SJSA1 (cell line): ENCODE measurements at places on chromosomes 3 and 15. TPM values are rescaled to one million over a fixed set of nuclear protein-coding genes. Genes with fewer than 3 reads are reported as not detected.

DNA sequence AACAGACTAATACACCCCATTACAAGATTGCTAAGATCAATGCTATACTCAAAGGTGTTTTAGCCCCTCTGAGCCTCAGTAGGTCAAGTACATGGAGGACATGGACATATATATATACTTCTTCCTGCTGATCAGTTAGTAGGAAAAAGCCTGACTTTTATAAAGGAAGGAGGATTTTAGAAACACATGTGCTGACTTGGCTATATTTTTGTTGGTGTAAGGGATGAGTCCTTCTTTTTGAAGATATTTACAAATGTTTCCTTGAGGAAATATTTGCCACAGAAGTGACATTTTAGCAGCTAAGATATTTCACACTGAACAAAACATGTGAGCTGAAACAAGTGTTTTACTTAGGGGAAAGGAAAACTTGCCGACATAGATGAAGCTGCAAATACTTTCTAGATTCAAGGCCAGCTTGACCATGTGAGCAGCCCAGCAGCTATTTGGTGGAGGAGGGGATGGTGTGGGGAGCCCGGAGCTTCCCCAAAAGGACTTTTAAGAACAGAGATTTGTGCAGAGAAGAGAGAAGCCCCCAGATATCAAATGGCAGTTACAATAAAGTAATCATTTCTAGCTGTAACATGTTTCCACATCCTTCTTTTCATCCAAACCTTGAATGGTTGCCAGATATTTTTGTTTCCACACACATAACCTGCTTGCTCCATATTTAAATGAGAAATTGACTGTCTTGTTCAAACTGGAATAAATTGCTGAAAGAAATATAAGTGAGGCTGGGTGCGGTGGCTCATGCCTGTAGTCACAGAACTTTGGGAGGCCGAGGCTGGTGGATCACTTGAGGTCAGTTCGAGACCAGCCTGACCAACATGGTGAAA, 111.7 kb upstream of the NR2F2 start:
- H3K36me3 ChIP-seq: no peaks in the 10 kb centered on the region
- no peak overlapping the region for H3K27ac ChIP-seq
- no peaks in the 10 kb centered on the region for H3K4me1 ChIP-seq
- H3K4me3 ChIP-seq: no peak overlapping the region
- no peak for DNase-seq

- H3K27ac ChIP-seq: no peak overlapping the region
- no peak overlapping the region for H3K4me3 ChIP-seq
These were observed 101.3 kb downstream of the SENP2 start for GRCh38 chr3:185687271-185687878.

DNA sequence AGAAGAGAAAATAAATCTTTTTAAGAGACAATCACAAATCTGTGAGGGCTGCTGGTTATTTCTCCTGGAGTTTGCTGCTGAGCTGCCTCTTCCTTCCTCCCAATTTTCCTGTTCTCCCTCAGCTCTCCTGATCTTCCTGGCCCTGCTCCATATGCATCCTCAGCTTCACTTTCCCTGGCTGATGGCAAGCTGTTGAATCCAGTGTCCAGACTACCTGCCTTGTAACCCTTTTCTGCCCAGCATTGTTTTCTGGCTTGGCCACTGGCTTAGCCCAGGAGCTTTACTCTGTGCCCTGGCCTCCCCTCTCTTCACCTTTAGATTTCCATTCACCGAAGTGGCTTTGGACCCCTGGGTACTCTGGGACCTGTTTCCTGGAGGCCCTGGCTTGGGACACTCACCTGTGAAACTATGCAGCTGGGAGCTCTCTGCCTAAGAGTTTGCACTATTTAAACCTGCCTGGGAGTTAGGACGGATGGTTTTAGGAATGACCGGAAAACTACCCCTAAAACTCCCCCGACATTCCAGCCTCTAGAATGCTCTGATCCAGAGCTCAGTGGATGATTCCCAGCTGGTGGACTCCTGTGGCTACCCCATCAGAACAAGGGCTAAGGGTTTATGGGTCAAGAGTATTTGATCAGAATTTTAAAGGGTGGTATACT, 90.0 kb downstream of the RBPMS2 start:
- no peaks in the 10 kb centered on the region for H3K4me1 ChIP-seq
- no peak for DNase-seq
- peaks cover 84% of the 10 kb centered on the region for H3K36me3 ChIP-seq
- no peak overlapping the region for H3K27ac ChIP-seq
- H3K27me3 ChIP-seq: no peaks in the 10 kb centered on the region
- H3K4me3 ChIP-seq: no peak overlapping the region

DNA sequence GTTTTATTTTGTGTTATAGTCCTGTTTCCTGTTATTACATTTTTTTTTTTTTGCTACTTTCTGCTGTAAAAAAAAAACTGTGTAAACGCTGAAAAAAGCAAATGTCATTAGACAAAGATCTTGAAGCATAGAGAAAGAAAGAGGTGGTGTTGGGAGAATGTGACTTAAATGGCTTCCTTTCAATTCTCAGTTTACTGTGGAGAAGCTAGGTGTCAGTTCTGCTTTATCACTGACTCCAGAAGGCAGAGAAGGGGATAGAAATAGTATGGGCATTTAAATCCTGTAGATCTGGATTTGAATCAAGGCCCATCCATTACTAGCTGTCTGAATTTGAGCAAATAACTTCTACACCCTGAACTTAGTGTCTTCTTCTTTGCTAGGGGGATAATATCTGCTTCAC, 23.0 kb downstream of the PPM1L start:
- no peak for DNase-seq
- no peak overlapping the region for H3K4me3 ChIP-seq
- no peak overlapping the region for H3K27ac ChIP-seq
- no peaks in the 10 kb centered on the region for H3K36me3 ChIP-seq
- H3K27me3 ChIP-seq: 0 out of 2 replicates have a peak, but pooled peaks cover 2% of the 10 kb centered on the region

The RPL14 gene
- 303 and 410 TPM in 2 replicates for total RNA-seq

The HYAL1 gene
- 0.18 TPM in 1 of 2 replicates, not detected in the other for total RNA-seq

The CELF6 gene
- total RNA-seq: 0.08 TPM in 1 of 2 replicates, not detected in the other

The CTXN2 gene
- not detected in 2 replicates for total RNA-seq
